ENCODE measurements at places on chromosomes 1 and 21.

DNA sequence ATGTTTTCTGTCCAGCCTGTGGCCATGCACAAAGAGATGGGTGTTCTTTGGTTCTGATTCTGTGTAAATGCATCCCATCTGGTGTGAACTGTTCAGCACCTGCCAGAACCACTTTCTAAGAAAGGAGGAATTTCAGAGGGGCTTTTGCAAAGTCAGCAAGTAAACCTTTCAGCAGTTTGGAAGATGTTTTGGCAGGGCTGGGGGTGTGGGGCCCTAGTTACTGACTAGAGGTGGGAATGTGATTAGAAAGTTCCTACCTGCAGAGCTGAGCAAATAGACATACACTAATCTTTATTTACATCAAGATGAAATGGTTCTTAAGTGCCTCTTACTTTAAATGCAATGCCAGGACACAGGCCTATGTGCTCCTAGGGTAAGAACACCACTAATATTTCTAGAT is 378.1 kb upstream of the USP24 start:
- no peak for DNase-seq

DNA sequence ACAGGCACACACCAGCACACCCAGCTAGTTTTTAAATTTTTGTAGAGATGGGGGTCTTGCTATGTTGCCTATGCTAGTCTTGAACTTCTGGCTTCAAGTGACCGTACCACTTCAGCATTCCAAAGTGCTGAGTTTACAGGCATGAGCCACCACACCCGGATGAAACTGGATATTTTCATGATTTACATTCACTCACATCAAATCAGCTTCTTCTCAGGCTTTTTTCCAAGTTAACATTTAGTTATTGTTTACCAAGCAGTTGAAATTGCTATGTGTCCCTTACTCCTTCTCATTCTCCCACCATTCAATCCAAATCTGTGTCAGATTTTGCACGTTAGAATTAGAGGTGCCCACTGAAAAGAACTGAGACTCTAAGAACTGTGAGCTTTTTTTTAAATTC is 18.4 kb downstream of the RIT1 start:
- no peak for DNase-seq

DNA sequence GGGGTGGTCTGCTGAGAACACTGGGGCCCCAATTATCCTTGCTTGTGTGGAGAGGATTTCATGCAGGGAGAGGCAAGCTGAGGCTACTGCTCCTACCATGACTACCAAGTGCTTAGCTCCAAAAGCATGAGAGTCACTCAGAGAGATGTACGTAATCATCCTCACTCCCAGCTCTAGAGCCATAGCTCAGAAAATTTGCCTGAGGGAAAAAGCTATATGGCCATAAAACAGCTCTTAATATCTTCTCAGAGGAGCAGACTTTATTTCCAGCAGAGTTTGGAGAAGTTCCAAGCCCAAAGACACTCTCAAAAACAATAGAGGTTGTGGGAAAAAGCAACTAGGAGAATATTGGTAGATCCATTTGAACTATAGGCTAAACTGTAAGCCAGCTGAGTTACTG is 106.4 kb upstream of the PBX1 start:
- no peak for DNase-seq

DNA sequence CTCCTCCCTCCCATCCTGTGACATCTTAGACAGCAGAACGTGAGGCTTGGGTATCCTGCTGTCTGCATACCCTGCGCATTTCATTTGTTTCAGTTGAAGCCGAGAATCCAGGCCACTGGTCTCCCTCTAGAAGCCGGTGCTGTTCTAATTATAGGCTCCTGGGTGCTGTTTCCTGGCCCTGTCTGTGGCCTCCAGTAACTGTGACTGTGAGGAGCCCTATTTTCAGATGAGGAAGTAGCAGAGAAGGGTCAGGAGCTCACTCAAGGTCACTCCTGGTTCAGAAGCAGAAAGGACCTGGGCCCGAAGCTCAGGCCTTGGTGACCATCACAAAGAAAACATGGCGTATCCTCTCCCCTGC is 24.0 kb downstream of the COQ8A start:
- DNase-seq: no peak

DNA sequence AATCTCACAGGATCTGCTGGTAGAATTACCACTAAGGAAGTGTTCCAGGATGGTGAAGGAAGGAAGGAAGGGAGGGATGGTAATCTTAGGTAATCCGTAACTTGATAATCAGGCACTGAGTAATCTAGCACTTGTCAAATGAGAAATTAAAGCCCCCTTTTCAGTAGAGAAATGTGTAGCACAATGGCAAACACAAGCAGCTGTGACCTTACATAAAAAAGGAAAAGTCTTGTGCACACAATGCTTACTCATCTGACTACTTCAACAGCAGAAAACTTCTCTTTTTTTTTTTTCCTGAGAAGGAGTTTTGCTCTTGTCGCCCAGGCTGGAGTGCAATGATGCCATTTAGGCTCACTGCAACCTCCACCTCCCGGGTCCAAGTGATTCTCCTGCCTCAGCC is 6.1 kb downstream of the NUP210L start:
- DNase-seq: no peak

GRCh38 chr1:200895443-200895789 is 716 bp downstream of the INAVA start:
- DNase-seq: no peak

DNA sequence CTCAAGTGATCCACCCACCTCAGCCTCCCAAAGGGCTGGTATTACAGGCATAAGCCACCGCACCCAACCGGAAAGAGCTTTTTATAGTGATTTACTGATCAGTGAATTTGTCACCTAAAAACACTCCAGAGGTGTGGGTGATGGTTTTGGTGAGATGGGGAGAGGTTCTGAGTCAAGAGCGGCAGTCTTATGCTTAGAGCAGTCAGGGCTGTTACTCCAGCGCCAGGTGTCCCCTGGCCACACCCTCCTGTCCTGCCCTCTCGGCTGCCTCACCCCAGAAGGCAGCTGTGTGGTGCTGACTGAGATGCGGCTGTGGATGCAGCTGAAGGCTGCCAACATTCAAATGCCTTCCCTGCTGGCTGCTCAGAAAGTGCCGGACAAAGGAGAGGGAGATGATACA is 94.5 kb upstream of the LPGAT1 start:
- DNase-seq: no peak

DNA sequence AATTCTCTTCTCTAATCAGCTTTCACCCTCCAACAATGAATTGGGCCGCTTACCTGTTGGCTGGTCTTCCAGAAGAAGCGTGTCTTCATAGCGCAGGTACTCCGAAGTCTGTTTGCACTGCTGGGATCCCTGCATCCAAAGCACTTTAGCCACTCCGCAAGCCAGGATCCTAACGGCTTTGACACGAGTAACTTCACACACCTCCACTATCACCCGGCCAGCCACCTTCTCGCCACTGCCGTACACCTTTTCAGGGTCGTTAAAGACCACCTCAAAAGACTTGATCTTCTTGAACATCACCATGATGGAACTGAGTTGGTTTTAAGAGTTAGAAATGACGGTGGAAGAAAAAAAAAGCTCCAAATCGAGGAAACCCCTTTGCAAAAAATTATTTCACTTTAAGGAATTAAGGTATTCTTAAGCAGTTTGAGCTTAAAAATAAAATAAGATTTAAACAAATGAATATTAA is 381 bp downstream of the TXNIP start:
- no peak for DNase-seq

GRCh38 chr1:85587841-85588240 is 7.3 kb downstream of the CCN1 start:
- DNase-seq: no peak

- no peak for DNase-seq
These were observed 32.8 kb downstream of the GJA4 start for GRCh38 chr1:34825455-34826091.

- no peak for DNase-seq
These were observed 838.8 kb downstream of the KCNT2 start for GRCh38 chr1:195769461-195769860.

DNA sequence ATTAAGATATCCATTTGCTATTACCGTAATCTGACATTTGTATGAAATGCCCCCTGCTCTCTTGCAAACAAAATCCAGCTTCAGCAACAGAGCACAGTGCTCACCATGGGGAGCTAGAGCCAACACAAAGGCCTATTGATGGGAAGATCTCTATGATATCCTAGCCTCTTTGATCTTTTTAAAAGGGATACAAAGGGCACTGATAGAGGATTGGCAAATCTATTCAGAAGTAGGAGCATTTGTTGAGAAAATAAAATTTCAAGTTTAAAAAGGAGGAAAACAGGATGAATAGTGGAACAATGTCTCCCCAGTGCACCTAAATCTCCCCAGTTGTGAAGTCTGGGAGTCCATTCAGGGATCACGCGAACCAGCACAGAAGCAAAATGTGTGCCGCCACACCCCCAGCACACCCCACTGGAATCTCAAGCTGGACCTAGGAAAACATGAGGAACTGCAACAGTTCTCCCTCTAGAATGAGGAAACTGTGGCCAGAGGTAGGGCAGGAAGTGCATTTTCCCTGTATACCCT is 32.2 kb downstream of the MRAP start:
- DNase-seq: no peak

DNA sequence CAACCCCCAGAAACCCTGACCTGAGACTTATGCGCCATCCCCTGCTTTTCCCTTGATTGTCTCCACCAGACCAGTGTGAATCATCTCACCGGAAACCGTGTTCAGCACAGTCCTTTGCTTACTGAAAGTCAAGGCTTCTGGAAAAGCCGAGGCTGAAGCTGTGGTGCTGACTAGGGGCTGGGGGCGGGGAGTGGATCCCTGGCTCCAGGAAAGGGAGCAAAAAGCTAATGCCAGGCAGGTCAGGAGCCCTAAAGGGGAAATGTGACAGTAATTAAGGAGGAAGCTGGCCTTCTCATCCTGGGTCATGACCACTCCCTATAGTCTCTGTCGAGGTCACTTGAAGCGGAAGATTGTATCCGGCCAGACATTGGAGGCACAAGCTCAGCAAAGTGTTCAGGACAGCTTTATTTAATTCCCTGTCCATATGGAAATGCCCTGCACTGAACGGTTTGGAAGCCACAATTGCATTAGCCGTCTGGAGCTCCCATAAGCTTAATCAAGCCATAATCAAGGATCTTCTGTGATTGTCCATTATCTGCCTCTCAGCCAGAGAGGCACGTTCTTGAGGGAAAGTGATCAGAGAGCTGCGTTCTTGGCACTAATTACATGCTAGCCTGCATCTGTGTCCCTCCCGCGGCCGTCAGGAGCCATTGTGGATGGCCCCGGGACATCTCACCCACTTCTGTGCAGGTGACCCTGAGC is 403.6 kb downstream of the RRAGC start:
- DNase-seq: no peak

GRCh38 chr1:246591047-246591446 is 24.8 kb downstream of the CNST start:
- no peak for DNase-seq

GRCh38 chr1:247054992-247055415 is 23.6 kb downstream of the ZNF670 start:
- no peak for DNase-seq

GRCh38 chr21:35204850-35205541 is 155.9 kb upstream of the RUNX1 start:
- no peak for DNase-seq

DNA sequence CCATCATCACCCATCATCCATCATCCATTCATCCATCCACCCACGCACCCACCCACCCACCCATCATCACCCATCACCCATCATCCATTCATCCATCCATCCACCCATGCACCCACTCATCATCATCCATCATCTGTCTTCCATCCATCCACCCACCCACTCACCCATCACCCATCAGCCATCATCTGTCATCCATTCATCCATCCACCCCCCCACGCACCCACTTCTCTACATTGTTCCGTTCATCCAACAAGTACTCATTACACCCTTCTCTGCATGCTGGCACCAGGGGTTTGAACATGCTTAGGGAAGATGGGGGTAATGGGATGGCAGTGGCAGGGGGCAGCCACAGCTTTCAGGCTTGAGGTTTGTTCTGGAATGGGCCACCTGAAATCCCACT is 82.1 kb downstream of the ADARB1 start:
- DNase-seq: no peak

DNA sequence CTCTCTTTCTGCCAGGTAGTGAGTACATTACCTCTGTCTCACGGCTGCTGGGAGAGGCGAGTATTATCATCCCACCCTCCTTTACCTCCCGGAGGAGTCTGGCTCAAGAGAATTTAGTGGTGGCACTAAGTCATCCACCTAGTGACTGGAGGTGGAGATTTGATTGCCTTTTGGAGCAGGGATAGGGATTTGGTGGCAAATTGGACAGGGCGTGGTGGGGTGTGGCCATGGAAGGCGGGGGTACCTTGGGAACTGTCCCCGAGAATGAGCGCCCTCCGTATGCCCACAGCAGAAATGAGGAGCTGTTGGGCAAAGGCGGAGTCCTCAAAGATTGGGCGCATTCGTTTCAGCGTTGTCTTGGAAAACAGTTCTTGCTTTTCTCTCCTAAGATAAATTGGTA is 32.1 kb upstream of the HMGN1 start:
- no peak for DNase-seq

GRCh38 chr1:192439373-192440025 is 122.7 kb downstream of the RGS21 start:
- DNase-seq: peak; percentile 49

GRCh38 chr1:89781494-89782126 is 39.2 kb upstream of the LRRC8D start:
- no peak for DNase-seq

DNA sequence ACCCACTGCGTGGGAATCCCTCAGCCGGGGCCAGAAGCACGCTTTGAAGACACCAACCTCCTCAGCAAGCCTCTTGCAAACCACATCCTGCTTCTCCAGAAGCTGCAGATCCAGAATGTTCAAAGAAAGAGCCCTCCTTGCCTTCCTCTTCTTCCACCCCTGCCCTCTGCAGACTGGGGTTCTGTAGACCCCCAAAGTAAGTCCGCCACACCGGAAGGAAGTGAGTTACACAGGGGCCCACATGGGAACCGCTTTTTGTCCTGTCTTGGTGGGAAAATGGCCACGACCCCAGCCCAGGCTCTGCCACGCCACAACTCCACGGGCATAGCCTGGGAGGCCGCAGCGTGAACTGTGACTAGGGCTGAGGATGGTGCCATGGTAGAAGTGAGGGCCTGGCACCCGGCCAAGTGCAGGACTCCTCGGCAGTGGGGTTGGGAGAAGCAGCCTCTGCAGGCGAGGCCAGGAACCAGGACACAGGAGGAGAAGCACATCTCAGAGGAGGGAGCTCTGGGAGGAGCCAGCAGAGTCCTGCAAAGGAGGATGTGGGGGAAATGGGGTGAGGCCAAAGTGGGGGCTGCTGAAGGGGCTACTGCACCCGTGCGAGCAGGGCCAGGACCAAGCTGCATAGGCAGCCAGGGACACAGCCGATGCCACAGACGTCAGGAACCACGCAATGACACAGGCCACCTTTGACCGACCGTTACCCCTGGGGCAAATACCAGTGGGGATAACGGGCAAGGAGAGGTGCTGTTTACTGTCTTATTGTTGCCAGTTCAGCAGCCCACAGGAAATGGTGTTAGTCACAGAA is 30.9 kb downstream of the PDE9A start:
- no peak for DNase-seq
